Brain (organoid and tissue), 16 donors: ENCODE measurements at places on chromosomes 1 and 21. TPM values are rescaled to one million over a fixed set of nuclear protein-coding genes. Genes with fewer than 3 reads are reported as not detected.

The OR4F16 gene
- polyA plus RNA-seq, result not detected

The OR2T2 gene
- polyA plus RNA-seq, result not detected

The BCL2L15 gene
- polyA plus RNA-seq, result not detected

- peak; percentile 16 for DNase-seq
These were observed 26.6 kb upstream of the COL18A1 start for GRCh38 chr21:45378258-45378966.

- DNase-seq, result no peak
These were observed 70.6 kb upstream of the GORAB start for GRCh38 chr1:170461291-170461747.

DNA sequence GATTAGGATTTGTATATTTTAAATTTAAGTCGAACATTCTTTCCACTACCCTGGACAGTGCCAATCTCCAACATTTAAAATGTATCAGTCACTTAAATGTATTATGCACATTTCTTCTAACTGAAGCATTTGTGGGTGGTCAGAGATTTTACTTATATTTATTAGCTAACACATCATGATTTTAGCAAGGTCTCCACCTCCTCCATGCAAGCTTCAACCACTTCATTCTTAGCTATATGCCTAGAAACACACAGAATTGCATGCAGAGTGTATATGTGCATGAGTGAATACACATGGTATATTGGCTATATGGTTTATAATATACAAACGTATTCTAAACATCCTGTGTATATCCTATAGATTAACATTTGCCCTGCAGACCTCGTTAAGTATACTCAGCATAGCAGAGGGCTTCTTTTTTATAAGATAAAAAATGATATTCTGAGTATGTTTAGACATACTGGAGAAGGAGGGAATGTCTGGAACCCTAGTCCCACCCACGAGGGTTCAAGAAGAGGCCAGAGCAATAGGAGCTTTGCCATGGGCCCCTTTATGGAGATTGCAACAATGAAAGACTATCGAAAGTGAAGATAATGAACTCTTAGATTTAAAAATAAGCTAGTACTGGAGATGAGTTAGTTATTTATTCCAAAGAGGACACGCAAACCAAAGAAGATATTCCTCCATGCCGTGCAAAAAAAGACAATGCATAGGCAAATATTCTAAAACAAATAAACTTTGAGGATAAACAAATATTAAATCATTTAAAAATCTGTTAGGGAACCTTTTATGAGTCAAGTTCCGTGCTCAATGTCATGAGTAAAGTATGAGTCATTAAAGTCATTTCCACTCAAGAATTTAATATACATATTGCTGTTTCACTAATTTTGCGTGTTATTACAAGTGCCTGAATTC, 480.4 kb downstream of the SIPA1L2 start:
- DNase-seq, result no peak

- no peak for DNase-seq
These were observed 44.9 kb downstream of the SYT6 start for GRCh38 chr1:114108751-114109255.
